ENCODE measurements at places on chromosomes 7 and 10.

DNA sequence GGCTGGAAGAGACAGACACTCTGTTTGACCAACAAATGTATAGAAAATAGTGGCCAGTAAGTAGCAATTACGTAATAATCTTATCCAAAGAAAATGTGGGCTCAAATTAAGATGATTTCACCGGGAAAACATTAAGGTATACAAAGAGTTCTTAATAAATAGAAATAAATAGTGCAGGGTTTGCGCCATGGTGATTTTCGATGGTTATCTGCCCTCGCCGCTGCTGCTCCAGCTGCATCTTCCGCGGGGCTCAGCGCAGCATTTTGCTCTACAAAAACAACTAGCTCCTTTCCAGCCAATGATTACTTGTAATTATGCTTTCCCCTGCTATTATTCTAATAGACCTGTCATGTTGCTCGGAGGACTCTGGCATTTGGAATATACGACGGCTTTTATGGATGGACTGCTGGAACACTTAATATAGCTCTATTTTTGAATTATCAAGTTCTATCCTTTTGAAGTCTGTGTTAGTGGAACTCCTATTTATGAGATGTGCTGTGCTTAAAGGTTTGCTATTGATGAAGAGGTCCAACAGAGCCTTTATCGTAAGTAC lies 103.8 kb downstream of the BUB3 start:
- DNase-seq, result no peak

DNA sequence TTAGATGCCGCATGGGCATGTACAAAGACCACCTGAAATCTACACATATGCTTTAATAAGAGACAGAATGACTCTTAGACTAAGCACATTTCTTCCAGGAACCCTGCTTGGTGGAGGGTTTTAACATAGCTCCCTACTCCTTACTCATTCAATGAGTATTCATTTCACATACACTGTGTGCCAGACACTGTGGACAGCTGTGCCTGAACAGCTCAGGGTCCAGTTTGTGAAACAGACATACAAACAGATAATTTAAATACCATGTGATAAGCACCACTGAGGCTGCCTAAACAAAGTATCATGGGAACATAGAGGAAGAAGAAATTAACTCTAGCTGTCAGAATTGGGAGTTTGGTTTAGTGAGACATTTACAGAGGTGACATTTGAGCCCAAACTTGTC lies 65.2 kb upstream of the ITPRID1 start:
- DNase-seq, result no peak

- DNase-seq, result no peak
Measured at GRCh38 chr10:112376396-112376790, 2.5 kb downstream of the ACSL5 start.

DNA sequence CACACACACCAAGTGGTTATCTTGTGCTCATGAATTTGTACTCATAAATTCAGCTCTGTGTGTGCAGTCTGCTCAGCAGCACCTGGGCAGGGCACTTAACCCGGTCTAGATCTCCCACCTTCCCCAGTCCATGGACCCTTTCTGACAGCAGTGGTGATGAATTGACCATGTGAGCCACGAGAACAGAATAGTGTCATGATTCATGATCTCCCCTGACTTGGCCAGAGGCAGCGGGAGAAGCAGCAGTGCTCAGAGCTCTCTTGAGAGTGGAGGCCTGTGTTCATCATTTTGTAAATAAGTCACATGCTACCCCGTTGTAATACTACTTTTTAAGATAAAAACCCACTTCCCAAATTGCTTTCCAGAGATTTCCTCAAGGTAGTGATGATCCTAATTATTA lies 74.2 kb downstream of the GALNT17 start:
- no peak for DNase-seq

DNA sequence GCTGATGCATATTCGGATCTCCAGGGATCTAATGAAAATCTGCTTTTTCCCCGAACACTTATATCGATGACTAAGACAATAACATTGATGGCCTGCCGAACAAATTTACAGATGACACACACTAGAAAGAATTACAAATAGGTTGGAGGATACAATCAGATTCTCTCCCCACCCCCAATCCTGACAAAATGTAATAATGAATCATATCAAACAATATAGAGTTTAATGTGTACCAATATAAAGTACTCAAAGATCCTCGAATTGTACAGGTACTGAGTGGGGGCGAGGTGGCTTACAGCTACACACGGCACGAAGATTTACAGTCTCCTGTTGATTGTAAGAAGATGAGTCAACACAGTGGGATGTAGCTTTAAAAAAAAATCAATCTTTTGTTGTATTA lies 182.7 kb upstream of the MKLN1 start:
- DNase-seq, result peak; percentile 34

DNA sequence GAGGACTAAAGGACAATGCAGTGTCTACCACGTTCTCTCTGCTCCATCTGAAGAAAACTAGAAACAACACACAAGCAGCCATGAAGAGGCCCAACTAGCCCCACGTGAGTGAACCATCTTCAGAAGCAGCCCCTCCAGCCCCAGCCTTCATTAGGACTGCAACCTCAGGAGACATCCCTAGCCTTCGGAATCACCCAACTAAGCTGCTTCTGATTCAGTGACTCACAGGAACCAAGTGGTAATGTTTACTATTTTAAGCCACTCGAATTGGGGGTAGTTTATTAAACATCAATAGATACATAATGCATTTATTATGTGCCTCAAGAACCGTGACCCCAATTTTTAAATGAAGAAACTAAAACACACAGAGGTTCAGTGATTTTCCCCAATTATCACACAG lies 22.6 kb downstream of the ARHGAP12 start:
- DNase-seq, result no peak

DNA sequence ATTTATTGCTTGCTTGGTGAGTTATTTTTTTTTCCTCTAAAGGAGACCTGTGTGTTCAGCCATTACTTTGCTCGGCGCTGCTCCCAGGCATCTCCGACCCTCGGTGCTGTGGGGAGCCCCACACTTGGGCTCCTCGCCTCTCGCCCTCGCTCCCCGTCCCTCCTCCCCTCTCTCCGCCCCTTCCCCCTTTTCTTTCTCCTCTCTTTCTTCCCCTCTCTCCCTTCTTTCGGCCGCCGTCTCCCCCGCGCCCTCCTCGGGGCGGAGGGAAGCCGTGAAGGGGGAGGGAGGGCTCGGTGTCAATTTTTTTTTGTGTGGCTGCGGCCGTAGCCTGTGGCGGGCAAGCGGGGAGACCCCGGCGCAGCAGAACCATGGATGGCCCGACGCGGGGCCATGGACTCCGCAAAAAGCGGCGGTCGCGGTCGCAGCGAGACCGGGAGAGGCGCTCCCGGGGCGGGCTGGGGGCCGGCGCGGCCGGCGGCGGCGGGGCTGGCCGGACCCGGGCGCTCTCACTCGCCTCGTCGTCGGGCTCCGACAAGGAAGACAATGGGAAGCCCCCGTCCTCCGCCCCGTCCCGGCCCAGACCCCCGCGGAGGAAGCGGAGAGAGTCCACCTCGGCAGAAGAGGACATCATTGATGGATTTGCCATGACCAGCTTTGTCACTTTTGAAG lies 1.1 kb downstream of the AUTS2 start:
- no peak for DNase-seq

DNA sequence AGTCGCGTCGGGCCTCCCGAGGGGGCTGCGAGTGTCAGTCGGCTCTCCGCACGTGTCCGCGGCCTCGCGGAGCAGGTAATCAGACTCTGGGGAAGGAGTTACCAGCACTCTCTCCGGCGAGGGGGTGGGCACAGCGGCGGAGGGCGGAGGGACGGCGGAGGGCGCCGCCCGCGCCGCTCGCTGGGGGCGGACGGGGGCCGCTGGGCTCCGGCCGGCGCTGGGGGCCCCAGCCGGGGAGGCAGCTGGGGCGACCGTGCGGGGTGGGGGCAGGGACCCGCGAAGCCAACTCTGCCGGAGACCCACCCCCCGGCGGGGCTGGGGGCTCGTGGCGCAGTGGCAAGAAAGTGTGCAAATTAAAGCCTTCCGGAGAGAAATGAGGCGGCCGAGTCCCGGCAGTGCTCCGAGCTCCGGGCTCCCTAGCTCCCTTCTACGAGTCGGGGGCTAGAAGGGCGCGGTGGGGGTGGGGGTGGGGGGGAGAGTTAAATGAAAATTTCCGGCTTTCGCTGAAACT lies at the start of gene CDK6:
TSS of gene CDK6 (minus strand) at position 85 of the 511 bp plus-strand sequence. CDS start 3,250 bp downstream, outside the sequence.
- peak; percentile 54 for DNase-seq

DNA sequence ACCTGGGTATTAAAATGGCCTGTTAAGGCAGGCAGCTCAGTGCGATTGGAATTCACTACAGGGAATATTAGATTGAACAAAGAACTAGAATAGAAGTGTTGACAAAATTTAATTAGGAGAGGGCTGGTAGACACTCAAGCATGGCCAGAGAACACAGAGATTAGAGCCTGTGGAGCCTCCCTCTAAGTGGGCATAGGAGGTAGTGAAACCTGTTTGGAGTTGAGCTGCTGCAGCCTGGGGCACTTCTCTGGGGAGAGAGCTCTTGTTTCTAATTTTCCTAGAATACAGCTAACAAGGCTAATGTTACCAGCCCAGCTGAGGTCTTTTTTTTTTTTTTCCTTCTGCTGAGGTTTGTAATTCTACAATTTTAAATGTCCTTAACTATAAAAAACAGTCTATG lies 46.4 kb downstream of the TMEM168 start:
- no peak for DNase-seq

DNA sequence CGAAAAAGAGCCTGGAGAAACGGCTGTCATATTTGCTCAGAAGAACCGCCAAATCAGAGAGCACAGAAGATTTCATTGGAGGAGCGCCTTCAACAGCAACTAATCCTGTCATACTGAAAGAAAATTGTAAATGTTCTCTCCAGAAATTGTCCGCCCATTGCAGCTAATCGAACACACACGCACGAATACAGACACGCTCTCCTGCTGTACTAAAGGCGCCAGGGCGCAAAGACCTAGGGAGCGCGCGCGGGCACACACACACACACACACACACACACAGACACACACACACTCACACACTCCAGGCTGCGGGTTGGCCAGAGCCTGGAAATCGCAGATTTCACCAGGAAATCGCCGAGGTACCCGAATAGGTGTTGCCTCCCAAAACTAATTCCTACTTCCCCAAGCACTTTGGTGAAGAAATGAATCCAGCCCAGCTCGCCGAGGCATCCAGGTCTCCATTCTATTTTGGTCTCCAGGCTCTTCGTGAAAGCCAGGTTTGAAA lies at the start of gene CHRM2:
TSS of gene CHRM2 (plus strand) at position 157 of the 505 bp plus-strand sequence. CDS start 146,214 bp downstream, outside the sequence.
- no peak for DNase-seq

DNA sequence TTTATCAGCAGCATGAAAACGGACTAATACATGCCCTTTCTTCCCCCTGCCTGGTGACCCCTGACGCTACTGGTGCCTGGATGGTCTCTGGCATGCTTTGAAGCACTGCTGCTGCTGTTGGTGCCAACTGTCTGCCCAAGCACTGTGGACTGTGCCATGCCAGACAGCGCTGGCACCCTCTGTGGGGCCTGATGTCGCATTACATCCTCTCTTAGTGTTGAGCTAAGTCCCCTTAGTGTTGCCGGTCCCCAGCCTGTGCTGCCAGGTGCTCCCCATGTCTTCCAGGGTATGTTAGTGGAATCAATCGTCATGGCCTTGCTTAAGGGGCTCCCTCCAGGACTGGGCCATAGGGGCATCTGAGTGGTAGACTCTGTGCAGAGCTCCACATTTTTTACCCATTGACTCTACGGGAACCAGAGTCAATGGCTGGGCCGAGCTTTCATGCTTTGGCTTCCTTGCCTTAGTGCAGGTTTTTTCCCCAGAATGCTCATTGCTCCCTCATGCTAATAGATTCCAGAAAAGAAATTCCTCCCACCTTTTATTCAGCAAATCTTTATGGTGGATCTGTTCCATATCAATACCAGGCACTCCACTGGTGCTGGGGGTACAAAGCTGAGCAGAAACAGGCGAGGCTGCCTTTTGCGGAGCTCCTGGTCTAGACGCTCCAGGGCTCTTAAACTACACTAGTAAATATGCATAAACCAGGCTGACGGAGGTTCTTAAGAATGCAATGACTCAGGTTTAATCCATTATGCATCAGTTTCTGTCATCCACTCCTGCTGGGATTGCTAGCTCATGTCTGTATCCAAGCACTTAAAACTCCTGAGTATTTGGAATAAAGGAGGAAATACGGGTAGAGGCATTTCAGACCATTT lies 21.8 kb upstream of the MRC1 start:
- peak; percentile 93 for DNase-seq

GRCh38 chr7:113799896-113800295 lies 118.9 kb downstream of the PPP1R3A start:
- no peak for DNase-seq

- no peak for DNase-seq
Measured at GRCh38 chr10:101283762-101284100, 54.5 kb upstream of the LBX1 start.

- no peak for DNase-seq
Measured at GRCh38 chr10:46305079-46305818, 18.5 kb downstream of the ANTXRL start.

- DNase-seq, result no peak
Measured at GRCh38 chr7:28291559-28291958, 111.0 kb upstream of the JAZF1 start.

- DNase-seq, result peak; percentile 53
Measured at GRCh38 chr10:77223526-77224460, 413.8 kb downstream of the KCNMA1 start.

DNA sequence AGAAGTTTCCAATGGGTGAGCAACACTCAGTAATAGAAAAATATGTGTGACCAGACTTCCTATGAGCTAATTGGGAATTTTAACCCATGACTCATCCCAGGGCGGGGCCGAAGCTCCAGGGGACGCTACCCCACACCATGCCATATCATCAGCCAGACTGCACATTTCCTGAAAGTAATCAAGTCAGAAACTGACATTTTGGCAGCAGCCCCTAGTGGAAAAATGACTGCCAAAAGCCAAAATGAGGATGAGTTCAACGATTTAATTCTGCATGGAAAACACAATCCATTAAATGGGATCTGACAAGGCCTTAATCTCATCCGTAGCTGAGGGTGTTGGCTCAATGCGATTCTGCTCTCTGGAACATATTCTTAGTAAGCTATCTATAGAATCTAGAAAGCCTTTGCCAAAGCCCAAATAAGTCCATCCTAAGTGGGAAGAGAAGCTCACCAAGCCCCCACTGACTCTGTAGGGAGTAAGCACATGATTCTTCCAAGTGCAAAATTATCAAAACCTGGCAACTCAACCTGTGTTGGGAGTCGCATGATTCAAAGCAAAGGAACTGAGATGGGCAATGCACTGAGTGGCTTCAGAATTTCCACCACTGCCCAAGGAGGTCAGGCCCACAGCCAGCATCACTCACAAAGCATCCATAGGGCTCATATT lies 93.1 kb upstream of the PDE1C start:
- peak; percentile 98 for DNase-seq

- peak; percentile 27 for DNase-seq
Measured at GRCh38 chr7:108839076-108839475, 269.4 kb downstream of the DNAJB9 start.

- no peak for DNase-seq
Measured at GRCh38 chr7:106063024-106063423, 49.1 kb downstream of the SYPL1 start.

All from HT1080 (cell line).